CD4-positive, alpha-beta T cell treated with Interleukin-10 for 1 hour (primary cell): ENCODE measurements at places on chromosomes 7 and 10.

- no peak for DNase-seq
Observed at GRCh38 chr7:30389791-30390190, 88.8 kb downstream of the NOD1 start.

GRCh38 chr7:71484380-71484779, 352.4 kb downstream of the GALNT17 start:
- no peak for DNase-seq

GRCh38 chr10:3068968-3069737, 1.8 kb downstream of the PFKP start:
- peak; percentile 14 for DNase-seq

DNA sequence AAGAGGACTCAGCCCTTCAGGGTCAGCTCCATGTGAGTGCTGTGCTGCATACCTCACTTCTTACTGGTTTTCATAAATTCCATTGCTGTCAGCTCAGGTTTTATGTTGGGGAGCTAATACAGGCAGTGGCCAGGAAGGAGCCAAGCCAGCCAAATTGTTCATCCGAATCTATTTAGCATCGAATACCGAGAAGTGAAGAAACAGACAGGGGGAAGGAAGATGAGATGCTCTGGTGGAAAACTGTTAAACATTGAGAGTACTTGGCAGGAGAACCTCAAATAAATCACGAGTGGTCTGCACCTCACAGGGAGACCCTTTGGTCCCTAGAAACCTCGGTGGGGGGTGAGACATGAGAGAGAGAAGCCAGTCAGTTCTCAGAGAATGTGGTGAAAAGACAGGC, 196.0 kb upstream of the TMEM72 start:
- DNase-seq: no peak

DNA sequence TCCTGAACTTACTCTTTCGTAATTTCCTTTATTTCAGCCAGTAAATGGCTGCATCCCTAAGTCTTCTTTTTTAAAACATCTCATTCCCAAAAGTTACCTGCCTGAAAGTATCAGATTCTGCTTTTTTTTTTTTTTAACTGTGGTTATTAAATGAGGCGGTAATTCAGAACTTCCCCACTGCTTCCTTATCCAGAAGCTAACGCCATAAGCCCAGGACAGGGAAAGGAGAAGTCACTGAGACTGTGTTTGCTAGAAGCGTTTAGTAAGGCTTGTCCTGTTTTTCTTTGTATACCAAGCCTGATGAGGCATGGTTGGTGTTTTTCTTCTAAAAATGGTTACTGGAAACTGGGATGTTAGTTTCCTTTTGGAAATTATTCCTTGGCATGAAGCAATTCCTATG, 197.8 kb downstream of the CELF2 start:
- no peak for DNase-seq

DNA sequence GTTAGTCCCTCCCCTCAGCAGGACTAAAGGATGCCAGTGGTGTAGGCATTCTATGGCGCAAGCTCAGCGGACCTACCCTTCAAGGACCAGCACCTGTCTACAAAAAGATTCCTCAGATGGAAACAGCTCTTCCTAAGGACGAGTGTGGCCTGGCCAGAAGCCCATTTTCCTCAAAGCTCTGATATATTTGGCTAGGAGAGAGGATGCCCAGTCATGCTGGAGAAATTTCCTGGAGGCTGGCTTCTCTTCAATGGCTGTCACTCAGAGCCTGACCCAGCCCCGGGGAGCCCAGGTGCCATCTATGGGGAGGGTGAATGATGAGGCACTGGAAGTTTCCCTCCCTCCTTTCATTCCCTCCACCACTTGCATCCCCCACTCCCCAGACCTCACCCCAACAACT, 111.5 kb downstream of the PLXNA4 start:
- no peak for DNase-seq

DNA sequence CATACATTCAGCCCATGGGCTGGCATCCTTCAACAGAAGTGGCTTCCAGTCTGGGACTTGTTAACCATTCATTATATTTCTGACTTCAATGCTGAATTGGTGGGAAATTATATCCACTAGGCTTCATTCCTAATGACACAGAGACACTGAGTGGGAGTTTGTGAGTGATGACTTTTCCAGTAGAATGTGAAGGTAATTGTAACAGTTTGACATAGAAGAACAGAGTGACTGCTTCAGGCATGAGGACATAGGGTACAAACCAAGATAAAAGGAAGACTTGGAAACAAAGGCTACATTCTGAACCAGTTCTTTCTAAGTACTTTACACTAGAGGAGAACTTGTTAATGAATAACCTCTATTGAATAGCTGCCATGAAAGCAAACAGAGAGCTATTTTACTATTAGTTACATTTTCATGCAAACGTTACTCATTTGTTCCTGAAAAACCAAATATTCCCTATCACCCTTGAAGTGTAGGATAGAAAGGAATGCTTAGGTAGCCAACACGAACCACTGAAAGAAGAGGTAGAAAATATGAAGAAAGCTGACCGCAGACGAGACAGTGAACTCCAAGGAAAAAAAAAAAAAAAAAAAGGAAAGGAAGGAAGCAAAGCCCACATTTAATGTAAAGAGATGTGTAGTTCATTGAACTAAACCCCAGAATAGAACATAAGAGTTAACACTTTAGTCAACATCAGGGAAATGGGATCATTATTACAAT, 237.0 kb upstream of the SEMA3C start:
- DNase-seq: no peak
